ENCODE measurements at places on chromosomes 11 and 22. TPM values are rescaled to one million over a fixed set of nuclear protein-coding genes. Genes with fewer than 3 reads are reported as not detected.

Gene FAT3
- total RNA-seq = under 0.01 TPM

Gene NAGA
- total RNA-seq = 16.5 TPM

Gene MUC2
- total RNA-seq = not detected

Gene ZNRF3
- total RNA-seq = 1.5 TPM

Gene PHOX2A
- total RNA-seq = not detected

Gene TSPAN18
- 29.3 TPM for total RNA-seq

Gene RFPL3
- not detected for total RNA-seq

Gene ARHGAP42
- 7.0 TPM for total RNA-seq

Gene TBX10
- not detected for total RNA-seq

Gene ANO5
- under 0.01 TPM for total RNA-seq

Gene MYO18B
- not detected for total RNA-seq

Gene CCDC116
- total RNA-seq = under 0.01 TPM

Gene SHANK2
- 0.09 TPM for total RNA-seq

Gene BARX2
- not detected for total RNA-seq

Gene OMP
- total RNA-seq = not detected

Gene SLC22A12
- not detected for total RNA-seq

Gene SERPING1
- not detected for total RNA-seq

Gene C11orf71
- 7.2 TPM for total RNA-seq

Gene PDGFB
- total RNA-seq = 25.9 TPM

Gene IFTAP
- total RNA-seq = 19.8 TPM

Gene MS4A15
- not detected for total RNA-seq

Gene C11orf16
- total RNA-seq = not detected

Gene WNT7B
- not detected for total RNA-seq

Gene OR51A2
- total RNA-seq = not detected

Gene PATL1
- total RNA-seq = 6.8 TPM

Gene DMC1
- total RNA-seq = 1.1 TPM

Gene C11orf42
- total RNA-seq = not detected

Gene MAJIN
- not detected for total RNA-seq

Gene IGHMBP2
- 7.9 TPM for total RNA-seq

Gene SLC6A5
- not detected for total RNA-seq

Gene OR5P2
- total RNA-seq = not detected

Gene TMEM132A
- total RNA-seq = 61.3 TPM

Gene GRM5
- total RNA-seq = 0.11 TPM

Gene OR51B2
- not detected for total RNA-seq

Gene TMPRSS5
- 0.26 TPM for total RNA-seq

Measured in dermis lymphatic vessel endothelial cell (primary cell).